ENCODE measurements at places on chromosomes 3 and 15. TPM values are rescaled to one million over a fixed set of nuclear protein-coding genes. Genes with fewer than 3 reads are reported as not detected.

Gene APEH
- total RNA-seq, result 88.5 TPM

Gene RTP1
- not detected for total RNA-seq

DNA sequence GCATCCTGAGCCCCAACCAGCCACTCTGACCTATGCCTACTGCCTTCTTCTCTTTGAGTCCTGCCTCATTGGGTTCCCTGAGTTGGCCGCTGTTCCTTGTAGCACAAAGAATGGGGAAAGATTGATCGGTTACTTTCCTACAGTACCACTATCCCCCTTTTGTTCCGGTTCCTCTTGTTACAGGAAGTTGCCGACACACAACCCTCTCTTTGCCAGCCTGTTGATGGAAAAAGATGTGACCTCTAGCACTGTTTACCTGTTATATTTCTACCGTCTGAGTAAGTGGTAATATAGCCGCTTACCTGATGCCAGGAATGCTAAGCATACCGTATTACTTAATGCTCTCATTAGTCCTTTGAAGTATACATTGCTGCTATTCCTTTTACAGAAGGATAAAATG lies 9.7 kb upstream of the AHSG start:
- no peak for DNase-seq

- DNase-seq, result no peak
Measured at GRCh38 chr15:60933900-60934885, 294.9 kb downstream of the RORA start.

- peak; percentile 67 for DNase-seq
Measured at GRCh38 chr3:125440559-125440955, 65.4 kb upstream of the ZNF148 start.

DNA sequence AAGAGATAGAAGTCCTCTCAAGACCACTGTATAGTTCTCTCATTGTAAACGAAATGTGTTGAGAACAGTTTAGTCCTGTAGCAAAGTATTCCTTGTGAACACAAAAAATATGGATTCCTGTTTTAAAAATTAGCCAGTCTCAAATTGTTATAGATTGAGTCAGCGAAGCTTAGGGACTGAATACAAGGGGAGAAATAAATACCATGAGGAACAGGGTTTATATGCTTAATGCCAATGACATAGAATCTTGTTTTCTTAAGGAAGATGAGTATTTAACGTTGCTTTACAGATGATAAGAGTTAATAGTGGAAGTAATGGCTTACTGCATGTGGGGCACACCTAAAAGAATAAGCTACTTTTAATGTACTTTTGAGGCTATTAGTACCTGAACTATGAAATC lies 37.9 kb downstream of the SETD5 start:
- DNase-seq, result no peak
